Stimulated activated CD4-positive, alpha-beta T cell treated with anti-CD3 and anti-CD28 coated beads, Interleukin-4, amount 100 ng/mL, for 48 hours (primary cell): ENCODE measurements at places on chromosomes 16 and 17.

- no peak for DNase-seq
These were observed 140.0 kb downstream of the SNX11 start for GRCh38 chr17:48247603-48248002.

GRCh38 chr17:42681976-42682721, at the start of gene CNTNAP1:
Gene CNTNAP1 (plus strand): TSS chr17:42682531. CDS start chr17:42682830, 299 bp downstream.
- DNase-seq, result no peak

DNA sequence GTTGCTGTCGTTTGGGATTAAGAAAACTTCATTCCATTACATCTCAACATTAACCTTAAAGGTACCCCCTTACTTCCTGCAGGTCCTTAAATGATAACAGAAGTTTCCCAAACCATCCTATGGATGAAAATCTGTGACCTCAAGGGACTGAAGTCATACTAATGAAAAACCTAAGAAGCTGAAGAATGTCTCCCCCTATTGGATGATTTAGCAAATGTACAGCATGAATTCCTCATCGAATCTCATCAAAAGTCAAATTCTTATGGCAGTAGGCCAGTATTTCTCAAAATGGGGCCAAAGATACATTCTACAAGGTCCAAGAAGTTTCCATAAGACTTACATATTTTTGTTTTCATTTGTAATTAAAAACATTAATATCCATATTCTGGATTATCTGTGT, 13.5 kb downstream of the SCO1 start:
- DNase-seq, result no peak

DNA sequence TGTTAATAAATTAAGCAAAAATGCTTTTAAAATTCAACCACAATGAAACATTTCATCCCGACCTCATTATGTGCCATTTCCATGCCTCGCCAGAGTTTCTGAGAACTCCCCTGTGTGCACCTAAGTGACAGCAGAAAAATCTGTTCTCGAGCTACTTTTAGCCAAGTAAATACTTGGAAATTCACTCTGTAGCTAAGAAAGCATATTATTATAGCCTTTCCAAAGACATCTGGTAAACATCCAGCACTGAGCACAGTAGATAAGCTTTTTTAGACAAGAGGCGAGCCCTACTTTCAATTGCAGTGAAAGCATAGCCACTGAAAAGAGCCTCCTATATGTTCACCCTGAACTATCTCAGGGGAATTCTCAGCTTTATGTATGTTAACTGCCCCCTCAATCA, 242.8 kb upstream of the PSMD7 start:
- DNase-seq, result no peak

DNA sequence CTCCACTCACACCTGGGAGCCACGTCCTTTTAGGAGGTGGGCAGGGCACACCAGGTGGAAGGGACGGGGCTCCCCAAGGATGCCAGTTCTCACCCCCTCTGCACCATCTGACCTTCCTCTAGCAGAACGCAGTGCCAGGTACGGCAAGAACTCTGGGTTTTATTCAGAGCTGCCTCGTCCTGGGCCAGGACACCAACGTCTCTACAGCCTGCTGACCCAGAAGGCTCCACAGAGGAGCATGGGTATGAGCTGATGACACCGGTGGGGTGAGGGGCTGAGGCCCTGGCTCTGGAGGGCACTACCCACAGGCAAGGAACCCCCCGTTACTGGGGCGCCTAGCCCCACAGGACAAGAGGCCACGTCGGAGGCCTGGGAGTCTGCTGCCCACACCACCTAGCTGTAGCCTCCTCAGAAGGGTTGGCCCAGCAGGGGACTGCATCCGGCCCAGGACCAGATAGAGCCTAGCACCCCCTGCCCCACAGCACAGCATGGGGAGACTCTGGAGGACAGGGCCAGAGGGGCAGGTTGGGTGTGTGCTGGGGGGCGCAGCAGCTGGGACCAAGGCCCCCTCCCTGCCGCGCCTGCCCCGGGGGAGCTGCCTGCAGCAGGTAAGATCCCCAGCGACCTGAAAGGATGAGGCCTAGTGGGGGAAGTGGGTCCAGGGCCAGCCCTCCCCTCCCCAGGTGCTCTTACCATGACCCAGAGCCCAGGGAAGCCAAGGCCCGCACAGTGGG, 13.9 kb downstream of the BCAR1 start:
- no peak for DNase-seq

DNA sequence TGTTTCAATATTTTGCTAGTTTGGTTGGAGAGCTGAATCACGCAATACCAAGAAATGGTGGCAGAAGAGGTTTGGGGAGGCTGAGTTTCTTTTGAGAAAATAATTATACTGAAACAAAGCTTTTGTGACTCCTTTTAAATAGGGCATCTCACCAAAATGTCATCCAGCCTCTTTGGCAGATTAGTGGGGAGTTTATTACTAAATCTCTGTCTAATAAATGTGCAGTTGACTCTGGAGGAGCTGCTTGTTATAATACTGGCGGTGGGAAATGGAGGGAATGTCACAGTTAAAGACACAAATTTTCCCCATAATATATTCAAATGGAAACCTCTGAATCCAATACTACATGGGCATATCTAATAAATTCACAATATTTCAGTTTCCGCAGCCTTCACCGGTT, 44.7 kb downstream of the SNX11 start:
- DNase-seq, result no peak

DNA sequence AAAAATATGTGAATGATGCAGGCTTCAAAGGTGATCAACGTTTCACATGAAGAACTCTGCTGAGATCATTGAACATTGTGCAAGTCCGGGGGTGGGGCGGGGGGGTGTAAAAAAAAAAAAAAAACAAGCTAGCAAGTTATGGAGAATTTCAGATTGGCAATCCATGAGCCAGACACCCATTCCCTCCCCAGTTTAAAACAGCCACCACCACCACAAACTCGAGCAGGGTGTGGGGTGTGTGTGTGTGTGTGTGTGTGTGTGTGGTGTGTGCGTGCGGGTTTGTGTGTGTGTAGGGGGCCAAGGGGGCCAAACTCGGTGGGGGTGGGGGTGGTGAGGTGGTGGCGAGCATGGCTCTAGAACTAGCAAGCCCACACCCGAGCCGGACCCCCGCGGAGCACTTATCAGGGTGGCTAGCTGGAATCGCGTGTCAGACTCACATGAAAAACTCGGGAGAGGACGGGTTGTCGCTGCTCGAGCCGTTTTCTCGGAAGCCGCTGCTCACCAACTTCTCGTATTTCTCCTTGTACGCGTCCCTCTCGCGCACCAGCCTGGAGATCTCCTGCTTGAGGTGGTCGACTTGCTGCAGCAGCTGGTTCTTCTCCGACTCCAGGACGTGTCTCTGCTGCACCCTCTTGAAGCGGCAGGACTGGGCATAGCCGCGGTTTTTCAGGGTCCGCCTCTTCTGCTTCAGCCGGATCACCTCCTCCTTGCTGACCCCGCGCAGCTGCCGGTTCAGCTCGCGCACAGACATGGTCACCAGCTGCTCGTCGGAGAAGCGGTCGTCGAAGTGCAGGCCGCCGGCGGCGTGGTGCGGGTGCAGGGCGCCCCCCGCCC, 2.0 kb downstream of the MAF start:
- DNase-seq, result peak; percentile 35

- DNase-seq, result no peak
These were observed 615 bp downstream of the PRPSAP1 start for GRCh38 chr17:76353004-76353598.

DNA sequence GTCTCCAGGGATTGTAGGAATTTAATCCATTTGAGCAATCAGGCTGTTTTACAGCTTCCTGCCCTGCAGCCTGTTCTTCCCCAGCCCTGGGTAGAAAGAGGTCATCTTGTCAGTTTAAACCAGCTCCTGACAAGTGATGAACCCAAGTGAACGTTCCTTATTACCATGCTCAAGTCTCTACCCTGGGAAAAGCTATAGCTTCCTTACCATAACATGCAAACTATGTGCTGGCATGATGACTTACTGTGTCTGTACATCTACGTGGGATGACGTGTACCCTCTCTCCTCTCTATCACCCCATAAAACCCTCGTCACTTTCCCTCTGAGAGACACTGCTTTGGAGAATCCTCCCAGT, 452.2 kb downstream of the XYLT1 start:
- DNase-seq, result no peak

DNA sequence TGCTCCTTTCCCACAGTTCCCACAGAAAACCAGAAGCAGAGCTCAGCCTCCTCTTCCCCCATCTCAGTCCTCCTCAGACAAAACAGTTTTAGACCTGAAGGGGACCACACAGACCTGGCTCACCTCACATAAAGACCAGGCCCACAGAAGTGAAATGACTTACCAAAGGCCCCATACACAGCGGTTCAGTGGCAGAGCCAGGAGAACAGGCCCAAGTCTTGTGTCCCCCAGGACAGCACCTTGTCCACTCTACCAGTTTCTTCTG, 5.3 kb downstream of the UBTF start:
- no peak for DNase-seq

DNA sequence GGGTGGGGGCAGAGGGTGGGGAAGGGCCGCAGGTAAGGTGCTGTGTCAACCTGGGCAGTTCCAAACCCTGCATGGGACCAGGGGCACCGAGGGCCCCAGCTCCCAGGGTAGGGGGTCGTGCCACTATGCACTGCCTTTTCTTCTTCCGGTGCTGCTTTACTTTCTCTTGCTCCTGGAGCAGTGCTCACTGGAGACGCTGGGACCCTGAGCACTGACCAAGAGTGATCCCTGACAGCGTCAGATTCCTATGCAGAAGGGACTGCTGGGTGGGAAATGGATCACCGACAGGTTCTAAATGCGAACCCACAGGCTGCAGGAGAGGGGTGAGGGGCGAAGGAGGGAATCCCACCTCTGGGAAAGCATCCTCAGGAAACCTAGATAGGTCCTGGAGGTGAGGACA, 470.1 kb downstream of the SOX9 start:
- no peak for DNase-seq

- DNase-seq, result peak; percentile 45
These were observed at the start of gene ZNF385C for GRCh38 chr17:42097691-42098631. Gene ZNF385C (minus strand): TSS chr17:42098473. CDS start chr17:42063056, 35,417 bp downstream.

DNA sequence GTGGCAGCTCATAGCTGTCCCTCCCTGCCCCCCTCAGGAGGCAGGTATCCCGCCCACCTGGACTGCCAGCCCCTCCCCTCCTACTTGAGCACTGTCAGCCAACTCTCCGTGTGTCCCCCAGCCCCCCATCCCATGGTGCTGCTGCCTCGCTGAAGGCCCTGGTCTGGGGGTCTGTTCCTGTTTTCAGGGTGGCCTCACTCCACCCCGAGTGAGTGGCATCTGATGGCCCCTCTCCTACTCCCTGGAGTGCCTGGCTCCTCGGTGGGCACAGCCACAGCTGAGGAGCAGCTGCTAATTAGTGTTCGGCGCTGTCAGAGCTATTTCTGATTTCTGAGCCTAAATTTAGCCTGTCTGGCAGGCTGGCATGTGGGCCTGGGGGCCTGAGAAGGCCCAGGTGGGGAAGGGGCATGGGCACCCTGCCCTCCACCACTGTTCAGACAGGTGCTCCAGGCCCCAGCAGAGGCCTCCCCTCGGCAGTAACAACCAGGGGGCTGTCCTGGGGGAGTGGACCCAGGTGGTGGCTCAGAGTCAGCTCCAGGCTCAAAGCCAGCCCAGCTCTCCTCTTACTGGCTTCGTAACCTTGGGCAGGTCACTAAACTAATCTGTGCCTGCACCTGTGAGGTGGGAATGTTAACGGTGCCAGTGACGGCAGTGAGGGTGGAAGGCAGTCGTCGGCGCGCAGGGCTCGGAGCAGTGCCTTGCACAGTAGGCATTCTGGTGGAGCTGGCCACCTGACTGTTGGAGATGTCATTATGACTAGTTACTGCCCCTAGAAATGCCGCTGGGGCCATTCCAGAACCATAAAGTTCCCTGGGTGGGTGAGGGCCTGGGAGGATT, 6.5 kb downstream of the FMNL1 start:
- peak; percentile 44 for DNase-seq

- DNase-seq, result no peak
These were observed 15.8 kb downstream of the COPRS start for GRCh38 chr17:31843070-31843745.

DNA sequence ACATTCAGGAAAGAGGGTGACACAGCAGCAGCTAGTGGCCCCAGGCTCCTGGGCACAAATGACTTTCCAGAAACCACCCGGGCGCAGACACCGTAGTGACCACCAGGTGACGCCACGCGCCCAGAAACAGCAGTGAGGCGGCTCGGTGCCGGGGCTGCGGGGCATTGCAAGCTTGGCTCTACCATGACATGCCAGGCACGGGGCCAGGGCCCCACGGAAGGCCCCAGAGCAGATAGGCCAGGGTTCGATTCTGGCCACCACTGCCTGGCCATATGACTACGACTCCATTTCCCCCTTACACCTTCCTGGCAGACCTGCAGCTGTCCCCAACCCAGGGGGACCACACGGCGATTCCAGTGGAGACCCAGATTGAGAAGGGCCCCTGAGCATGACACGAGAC, 6.7 kb downstream of the RHBDF1 start:
- peak; percentile 90 for DNase-seq
